ENCODE measurements at places on chromosomes 4 and X. TPM values are rescaled to one million over a fixed set of nuclear protein-coding genes. Genes with fewer than 3 reads are reported as not detected.
A peak's percentile ranks its signal among the peaks of the same experiment; 100 is the strongest.

DNA sequence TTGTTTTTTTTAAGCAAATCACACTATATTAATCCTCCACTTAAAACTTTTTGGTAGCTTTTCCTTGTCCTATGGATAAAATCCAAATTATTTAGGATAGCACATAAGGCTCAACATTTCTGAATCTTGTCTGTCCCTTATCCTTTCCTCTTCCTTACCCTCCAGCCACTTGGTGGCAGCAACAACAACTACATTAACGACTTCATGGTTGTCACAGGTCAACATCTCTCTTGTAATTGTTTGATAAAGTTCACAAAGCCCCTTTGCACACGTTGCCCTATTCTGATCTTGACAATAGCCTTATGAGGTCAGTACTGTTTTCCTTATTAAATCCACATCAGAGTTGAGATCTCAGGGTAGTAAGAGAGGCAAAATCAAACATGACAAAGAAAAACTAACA lies 269.0 kb upstream of the PABPC4L start:
- no peak for DNase-seq

DNA sequence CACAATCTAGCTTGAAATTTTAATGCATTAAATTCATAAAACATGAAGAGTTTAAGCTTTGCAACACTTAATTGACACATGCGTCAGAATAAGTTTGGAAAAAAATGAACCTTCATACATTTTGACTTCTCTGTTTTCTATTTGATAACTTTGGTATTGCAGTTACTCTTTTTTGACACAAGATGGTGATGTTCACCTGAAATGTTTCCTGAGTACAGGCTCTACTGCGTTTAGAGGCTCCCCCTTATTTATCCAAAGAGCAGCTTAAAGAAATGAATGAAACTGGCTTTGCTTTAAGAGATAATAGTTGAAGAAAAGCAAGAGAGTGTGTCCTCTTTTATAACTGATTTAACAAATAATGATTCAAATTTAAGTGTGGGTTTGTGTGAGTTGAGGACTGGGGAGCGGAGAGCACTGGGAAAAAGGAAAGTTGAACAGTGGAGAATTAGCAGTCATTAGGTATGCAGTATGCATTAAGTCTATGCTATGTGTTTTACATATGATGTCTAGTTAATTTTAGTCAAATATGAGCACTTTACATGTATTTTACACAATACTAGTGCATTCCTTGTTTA lies 180.6 kb upstream of the NUDT6 start:
- no peak for DNase-seq

KCTD8 gene
- not detected for polyA plus RNA-seq

DNA sequence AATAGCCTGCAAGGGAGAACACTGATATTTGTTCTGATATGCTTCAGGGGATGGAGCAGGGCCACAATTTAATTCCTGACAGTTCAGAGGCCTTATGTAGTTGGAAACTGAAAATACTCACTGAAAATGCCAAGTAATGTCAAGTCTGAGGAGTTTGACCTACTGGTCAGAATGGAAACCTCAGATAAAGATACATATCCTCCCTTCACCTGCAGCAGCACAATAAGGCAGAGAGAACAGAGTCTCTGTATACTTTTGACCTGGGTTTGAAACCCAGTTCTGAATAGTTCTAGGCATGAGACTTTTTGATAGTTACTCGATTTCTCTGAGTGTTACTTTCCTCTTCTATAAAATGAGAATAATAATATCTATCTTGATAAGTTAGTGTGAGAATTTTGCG lies 65.8 kb upstream of the TRPC5 start:
- DNase-seq, result no peak

- DNase-seq, result peak; percentile 84
Measured at GRCh38 chr4:37970702-37971101, 10.5 kb downstream of the PTTG2 start.

DNA sequence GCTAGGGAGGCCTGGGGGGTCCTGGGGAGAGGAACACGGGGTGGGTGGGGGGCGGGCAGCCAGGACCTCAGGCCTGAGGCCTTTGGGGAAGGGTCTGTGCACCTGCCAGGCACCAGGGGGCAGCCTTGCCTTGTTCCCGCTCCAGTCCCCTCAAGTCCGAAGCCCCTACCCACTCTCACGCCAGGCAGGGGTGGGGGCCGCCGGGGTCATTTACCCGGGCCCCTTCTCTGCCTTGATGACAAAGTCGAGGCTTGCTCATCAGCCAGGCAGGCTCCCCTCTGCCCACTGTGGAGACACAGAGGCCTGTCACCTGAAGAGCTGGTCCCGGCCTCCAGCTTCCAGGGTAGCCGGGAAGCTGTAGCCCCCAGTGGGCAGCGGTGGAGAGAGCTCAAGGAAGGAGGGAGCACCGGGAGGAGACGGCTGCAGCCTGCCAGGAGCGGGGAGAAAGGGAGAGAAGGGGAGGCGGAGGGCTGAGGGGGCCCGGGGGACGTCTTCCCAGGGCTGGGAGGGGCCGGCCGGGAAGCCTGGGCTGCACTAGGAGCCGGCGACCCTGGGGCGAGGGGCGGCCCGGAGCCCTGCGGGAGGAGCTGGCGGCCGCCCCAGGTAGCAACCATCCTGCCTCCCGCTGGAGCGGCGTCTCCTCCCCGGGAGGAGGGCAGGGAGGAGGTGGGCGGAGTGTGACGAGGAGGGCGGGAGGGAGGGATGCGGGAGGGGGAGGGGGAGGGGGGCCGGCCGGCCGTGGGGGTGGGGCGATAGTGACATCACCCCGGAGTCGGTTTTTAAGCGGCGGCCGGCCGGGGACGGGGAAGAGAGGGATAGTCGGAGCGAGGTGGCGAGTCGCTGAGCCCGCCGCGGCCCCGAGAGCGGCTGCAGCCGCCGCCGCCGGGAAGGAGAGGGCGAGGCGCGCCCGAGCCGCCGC lies at the start of gene SLC6A8:
Gene SLC6A8 (plus strand): TSS at position 806 of the 919 bp plus-strand sequence. CDS start 649 bp downstream, outside the sequence.
- peak; percentile 78 for DNase-seq

GRCh38 chr4:3127112-3127511 lies 52.6 kb downstream of the HTT start:
- no peak for DNase-seq

DNA sequence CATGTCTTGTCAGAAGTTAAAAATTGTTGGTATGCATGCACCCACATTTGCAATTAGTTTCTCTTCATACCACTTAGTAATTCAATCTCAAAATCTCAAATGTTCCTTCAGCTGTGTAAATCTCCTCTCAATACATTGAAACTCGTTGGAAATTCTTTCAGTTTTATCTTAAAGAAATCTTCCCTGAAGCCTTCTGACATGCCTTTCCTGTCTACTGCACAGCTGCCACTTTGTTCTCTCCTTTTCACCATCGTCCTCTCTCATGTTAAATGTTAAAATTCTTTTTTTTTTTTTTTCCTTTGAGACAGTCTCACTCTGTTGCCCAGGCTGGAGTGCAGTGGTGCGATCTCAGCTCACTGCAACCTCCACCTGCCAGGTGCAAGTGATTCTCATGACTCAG lies 30.9 kb downstream of the MCUB start:
- DNase-seq, result no peak

Data from heart left ventricle (tissue), 16 donors.